ENCODE measurements at places on chromosomes 3 and 15.

DNA sequence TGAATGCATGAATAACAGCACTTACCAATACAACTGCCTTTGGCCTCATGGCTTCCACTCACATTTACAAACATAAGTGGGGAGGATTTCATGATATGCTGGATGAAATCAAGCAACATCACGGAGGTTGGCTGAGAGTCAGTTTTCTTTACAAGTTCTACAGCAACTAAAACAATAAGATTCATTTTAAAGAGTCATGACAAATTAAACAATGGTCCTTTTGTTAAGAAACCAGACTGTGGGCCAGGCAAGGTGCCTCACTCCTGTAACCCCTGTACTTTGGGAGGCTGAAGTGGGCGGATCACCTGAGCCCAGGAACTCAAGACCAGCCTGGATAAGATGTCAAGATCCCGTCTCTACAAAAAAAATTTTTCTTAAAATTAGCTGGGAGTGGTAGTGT is 12.4 kb downstream of the ATR start:
- DNase-seq, result no peak

DNA sequence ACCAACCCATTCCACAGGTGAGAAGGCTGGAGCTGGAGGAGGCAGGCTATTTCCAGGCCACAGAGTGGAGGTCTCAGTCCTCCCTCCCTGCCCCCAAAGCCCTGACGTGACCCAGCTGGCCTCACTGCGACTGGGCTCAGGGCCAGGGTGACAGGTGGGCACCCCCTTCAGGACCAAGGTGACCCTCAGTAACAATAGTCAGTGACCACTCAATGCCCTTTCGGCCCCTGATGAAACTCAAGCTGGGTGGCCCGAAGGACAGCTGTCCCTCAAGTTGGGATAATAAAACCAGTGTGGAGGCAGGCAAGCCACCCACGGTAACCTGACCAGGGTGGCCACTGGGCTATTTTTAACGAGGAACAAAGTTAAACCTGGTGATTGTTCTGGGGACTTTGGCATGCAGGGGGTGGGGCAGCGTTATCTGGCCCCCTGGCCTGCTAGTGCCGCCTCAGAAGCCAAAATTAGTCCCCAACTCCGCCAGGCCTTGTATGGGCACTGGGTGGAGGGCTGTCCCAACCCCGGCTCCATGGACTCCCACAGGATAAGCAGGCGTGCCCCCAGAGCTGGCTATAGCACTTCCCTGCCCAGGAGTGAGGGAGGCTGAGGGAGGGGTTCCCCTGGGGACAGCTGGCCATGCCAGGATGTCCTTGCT is 1.1 kb downstream of the TNNC1 start:
- no peak for DNase-seq

DNA sequence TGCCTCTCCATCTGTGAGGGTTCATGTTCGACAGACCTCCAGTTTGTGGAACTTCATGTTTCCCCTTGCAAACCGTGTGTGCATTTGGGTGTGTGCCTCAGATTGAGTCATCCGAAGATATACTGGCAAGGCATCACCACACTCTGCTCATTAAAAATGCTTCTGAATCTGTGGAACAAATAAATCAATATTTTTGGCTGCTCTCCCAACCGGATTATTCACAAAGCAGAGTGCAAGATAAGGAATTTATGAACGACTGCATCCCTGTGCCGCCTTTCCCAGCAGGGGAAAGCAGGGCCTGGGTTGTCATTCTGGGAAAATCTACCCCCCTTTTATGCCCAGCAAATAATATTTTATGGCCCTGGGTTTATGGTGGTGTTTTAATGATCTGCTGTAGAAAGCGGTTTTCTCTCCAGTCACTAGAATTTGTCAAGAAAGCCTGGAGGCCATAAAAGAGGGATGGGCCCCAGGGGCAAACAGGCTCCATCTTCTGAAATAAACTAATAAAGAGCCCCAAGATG is 4.2 kb upstream of the WNT5A start:
- DNase-seq, result no peak

DNA sequence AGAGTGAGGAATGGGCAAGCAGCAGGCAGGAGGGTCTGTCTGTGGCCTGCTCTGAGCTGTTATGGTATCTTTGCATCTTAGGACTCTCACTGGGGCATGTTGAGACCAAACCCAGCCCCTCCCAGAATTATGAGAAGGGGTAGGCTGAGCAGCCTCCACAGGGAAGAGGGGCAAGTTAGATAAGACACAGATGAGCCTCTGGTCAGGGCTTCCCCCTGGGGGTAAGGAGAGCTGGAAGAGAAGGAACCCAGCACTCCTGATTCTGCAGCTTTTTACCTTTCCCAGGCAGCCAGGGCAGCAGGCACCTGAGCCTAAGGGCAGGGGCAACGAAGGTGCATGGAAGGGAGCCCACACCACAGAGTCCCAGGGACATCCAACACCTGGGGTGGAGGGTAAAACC is 19.3 kb downstream of the DUOX1 start:
- DNase-seq, result no peak

DNA sequence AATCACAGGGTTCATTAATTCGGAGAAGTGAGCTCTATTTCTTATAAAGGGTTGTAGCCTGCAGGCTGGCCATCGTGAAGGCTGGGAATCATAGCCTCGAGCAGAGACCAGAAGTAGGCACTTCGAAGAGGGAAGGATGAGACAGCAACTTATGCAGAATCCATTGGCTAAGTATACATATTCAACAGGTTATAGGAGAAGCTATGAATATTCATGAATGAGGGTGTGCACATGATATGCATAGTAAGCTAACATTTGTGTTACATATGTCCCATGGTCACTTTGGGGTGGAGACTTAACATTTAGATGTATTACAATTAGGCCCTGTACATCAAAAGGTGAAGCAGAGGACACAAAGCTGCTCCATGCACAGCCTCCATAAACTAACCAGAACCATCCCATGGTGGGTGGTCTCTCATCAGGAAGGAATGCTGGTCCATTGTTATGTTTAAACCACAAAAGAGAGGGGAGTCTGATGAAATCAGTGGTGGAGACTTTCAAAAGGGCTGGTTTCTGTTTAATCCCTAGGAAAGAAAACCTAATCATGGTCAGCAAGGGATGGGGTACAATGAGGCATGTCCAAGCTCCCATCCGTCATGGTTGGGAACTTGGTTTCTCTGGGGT is 80.8 kb upstream of the FHIT start:
- no peak for DNase-seq

- no peak for DNase-seq
These were observed 84.8 kb upstream of the WNT5A start for GRCh38 chr3:55571913-55572312.

GRCh38 chr3:123099331-123100192 is 32.7 kb downstream of the PDIA5 start:
- no peak for DNase-seq

DNA sequence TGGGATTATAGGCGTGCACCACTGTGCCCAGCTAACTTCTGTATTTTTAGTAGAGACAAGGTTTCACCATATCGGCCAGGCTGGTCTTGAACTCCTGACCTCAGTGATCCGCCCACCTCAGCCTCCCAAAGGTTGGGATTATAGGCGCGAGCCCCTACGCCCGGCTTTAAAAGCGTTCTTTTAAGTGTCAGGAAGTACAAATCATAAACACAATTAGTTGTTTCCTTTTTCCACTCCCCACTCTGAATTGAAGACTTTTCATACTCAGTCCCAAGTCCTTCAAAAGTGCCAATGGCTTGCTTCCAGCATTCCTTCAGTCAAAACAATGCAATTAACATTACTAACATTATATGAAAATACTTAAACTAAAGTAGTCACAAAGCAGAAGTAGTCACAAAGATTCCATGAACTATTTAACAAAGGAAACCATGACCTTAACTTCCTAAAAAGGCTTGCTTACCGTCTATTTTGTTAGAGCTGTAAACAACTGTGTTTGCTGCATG is 8.1 kb downstream of the WDR82 start:
- DNase-seq, result no peak

- DNase-seq, result no peak
These were observed 568 bp downstream of the SENP2 start for GRCh38 chr3:185586686-185587039.

DNA sequence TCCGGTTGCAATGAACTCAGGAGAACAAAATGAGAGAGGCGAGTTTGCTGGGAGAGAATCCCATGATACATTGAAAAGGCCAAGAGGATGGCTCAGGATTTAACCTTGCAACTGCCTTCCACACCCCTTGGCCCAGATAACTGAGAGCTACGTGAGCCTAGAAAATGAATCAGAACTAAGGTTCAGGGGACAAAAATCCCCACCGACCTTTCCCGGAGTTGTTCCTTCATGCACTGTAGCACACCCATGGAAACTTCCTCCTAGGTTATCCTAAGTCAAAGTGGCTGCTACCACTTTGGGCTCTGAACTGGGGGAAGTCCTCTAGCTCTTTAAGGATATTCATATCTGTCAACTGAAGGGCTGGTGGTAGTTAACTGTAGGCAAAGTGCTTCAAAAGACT is 58.3 kb upstream of the SLC4A7 start:
- DNase-seq, result no peak

DNA sequence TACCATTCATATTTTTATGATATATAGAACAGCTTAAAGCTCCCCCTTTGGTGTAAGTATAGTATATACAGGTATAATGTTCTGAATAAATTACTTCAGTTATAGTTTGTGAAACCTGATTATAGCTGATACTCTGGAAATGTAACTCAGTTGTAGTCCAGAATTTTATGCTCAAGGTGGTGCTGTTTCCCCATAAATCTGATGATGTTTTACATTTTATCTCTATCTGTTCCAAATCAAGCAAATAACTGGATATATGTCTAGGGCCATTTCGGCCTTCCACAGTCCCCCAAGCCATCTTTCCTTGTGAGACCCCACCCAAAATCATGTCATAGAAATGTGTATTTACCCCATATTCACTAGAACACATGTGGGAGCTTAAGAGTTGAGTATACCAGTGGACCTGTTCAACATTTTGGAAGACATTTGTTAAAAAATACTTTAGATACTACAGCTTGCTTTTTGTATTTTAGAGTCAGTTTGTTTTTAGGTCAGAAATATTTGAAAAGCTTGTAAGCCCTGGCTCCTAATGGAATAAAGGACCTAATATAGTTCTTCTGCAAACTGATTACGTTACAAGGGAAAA is 107.1 kb downstream of the ATG7 start:
- DNase-seq, result no peak

DNA sequence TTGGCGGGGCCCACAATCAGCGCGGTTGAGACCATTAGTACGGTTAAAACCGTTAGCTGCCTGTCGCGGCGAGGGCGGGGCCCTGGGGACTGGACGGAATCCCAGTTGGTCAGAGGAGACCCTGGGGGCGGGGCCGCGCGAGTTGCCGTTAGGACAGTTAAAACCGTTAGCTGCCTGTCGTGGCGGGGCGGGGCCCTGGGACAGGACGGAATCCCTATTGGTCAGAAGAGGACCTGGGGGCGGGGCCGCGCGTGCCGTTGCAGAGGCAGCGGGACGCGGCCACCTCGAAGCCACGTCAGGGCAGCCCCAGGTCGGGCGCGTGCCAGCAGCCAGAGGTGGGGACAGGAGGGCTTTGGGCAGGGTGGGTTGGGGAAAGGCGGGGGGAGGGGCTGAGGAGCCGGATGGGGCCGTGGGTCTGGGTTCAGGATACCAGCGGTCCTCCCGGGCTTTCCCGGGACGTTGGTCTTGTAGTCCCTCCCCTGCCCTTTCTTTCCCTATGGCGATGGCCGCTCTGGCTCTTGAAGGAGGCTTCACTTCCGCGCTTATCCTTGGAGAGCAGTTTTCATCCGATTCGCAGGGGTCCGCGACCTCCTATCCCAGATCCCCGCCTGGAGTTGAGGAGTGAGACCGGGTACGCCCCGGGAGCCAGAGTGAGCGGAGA is 28.0 kb downstream of the KLHDC8B start:
- DNase-seq, result no peak

- DNase-seq, result no peak
These were observed 36.1 kb downstream of the PBRM1 start for GRCh38 chr3:52649461-52650210.

GRCh38 chr3:194100856-194101390 is 35.0 kb upstream of the HES1 start:
- DNase-seq, result no peak

DNA sequence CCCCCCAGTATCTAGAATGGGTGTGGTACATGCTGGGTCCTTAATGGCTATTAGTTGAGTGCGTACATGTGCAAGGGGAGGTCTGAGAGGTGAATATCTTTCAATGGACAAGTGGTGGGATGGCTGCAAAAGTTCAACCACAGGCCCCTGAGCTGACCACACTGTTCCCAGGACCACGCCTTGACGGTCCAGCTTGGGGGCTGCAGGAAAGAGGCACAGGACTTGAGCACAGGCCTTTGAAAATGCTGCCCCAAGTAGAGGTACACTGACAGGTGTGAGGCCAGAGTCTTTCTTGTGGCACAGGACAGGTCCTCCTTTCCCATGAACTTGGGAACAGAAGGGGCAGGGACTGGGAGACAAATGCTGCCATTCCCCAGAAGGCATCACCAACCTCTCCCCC is 24.0 kb downstream of the AMOTL2 start:
- DNase-seq, result no peak

- DNase-seq, result no peak
These were observed 33.5 kb downstream of the HMCES start for GRCh38 chr3:129312021-129312639.

DNA sequence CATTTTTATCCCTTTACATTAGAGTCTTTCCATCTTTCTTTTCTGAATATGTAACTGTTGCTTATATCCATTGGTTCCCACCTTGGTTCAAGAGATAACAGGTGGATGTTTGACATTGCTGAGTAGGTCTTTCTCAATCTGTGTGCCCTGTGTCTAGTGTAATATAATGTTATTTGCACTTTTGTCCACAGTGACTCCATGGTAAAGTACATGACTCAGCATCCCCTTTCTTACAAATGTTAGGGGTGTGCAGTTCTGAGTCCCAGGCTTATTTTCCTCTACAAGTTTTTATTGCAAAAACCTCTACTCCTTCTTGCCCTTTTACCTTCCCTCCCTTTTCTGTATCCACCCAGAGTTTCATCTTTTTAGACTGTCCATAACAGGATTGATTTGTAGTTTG is 116.5 kb downstream of the RSRC1 start:
- no peak for DNase-seq

DNA sequence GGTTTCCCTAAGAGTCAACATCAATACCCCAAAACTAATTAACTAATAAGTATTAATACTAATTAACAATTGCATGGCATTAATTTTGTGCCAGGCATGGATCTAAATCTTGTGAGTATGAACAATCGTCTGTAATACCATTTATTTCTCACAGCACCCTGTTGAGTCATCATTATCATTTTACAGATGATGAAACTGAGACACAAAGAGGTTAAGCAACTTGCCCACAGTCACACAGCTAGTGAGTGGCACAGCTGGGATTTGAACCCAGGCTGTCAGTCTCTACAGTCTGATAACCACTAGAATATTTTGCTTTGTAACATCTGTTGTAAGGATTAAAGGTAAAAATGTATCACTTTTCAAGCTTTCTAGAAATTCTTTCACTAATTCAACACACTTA is 423.4 kb upstream of the WNT5A start:
- no peak for DNase-seq
